ENCODE measurements at places on chromosomes 4 and X. TPM values are rescaled to one million over a fixed set of nuclear protein-coding genes. Genes with fewer than 3 reads are reported as not detected.

DNA sequence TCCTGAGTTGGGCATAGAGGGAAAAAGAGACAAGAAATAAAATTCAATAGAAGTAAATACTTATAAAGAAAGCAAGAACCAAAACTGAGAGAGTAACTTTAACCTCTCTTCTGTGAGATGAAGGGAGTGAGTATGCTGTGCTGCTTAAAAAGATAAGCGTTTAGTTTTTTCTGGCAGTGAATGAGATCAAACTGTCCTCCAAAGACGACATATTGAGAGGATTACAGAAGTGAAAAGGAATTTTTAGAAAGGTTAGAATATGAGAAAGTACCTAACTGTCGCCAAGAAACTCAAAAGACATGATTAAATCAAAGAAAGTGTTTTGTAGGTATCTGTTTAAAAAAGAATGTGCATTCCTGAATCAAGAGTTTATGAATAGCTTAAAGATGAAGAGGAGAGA, 16.0 kb downstream of the GAB1 start:
- H3K36me3 ChIP-seq: no peaks in the 10 kb centered on the region
- H3K27ac ChIP-seq: peak overlapping the region; percentile 76
- peaks cover 21% of the 10 kb centered on the region for H3K4me1 ChIP-seq

DNA sequence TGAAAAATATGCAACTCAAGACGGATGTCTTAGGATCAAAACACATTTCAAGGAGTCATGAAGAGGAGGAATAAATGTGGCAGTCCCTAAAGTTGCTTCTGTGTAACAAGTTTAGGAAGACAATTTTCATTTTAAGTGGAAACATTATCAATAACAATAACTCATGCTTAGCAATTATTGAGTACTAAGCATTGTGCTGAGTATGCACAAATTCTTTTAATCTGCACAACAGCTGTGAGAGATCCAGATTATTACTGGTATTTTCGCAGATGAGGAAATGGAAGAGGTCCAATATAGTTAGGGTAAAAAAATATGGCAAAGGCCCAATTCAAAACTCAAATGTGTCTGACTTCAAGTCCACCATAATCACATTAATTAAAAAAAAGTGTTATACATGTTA, 2.9 kb upstream of the TEX13B start:
- H3K27ac ChIP-seq: no peak overlapping the region
- no peak for DNase-seq
- no peaks in the 10 kb centered on the region for H3K36me3 ChIP-seq
- no peaks in the 10 kb centered on the region for H3K27me3 ChIP-seq
- no peaks in the 10 kb centered on the region for H3K4me1 ChIP-seq

- H3K27ac ChIP-seq: no peak overlapping the region
- H3K27me3 ChIP-seq: no peaks in the 10 kb centered on the region
- DNase-seq: no peak
- H3K4me3 ChIP-seq: no peak overlapping the region
- H3K4me1 ChIP-seq: no peaks in the 10 kb centered on the region
Measured at GRCh38 chrX:16993791-16994318, 47.4 kb downstream of the REPS2 start.

The CHRNA9 gene
- not detected for total RNA-seq

The ETNPPL gene
- total RNA-seq: not detected

Measured in uterus (tissue), 4 donors.